ENCODE measurements at places on chromosomes 3 and 15. TPM values are rescaled to one million over a fixed set of nuclear protein-coding genes. Genes with fewer than 3 reads are reported as not detected.

GRCh38 chr3:186298876-186299275 lies 63.2 kb downstream of the DGKG start:
- ATAC-seq, result peak; percentile 53

- no peak for ATAC-seq
Measured at GRCh38 chr3:12648384-12648959, 15.4 kb downstream of the RAF1 start.

- ATAC-seq, result no peak
Measured at GRCh38 chr15:70608144-70608543, 155.2 kb downstream of the UACA start.

DNA sequence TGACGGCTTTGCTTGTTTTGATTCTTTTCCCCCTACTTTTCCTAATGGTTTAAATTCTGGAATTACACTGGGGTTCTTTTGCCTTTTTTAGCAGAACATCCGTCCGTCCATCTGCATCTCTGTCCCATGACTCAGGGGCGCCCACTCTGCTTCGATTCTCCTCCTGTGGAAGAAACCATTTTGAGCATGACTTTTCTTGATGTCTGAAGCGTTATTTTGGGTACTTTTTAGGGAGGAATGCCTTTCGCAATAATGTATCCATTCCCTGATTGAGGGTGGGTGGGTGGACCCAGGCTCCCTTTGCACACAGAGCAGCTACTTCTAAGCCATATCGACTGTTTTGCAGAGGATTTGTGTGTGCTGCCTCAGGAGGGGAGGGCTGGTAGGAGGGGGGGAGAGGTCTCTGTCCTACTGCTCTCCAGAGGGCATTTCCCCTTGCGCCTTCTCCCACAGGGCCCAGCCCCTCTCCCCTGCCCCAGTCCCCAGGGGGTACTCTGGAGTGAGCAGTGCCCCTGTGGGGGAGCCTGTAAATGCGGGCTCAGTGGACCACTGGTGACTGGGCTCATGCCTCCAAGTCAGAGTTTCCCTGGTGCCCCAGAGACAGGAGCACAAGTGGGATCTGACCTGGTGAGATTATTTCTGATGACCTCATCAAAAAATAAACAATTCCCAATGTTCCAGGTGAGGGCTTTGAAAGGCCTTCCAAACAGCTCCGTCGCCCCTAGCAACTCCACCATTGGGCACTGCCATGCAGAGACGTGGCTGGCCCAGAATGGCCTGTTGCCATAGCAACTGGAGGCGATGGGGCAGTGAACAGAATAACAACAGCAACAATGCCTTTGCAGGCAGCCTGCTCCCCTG lies 19.5 kb upstream of the BSN start:
- no peak for ATAC-seq

GRCh38 chr3:5811016-5811415 lies 623.5 kb downstream of the EDEM1 start:
- ATAC-seq, result no peak

- ATAC-seq, result no peak
Measured at GRCh38 chr3:186152889-186153292, 44.0 kb upstream of the ETV5 start.

GRCh38 chr3:156016902-156017301 lies 103.5 kb upstream of the KCNAB1 start:
- peak; percentile 66 for ATAC-seq

RIOX2 gene
- 40.0 TPM for total RNA-seq

ASB14 gene
- 2.7 TPM for total RNA-seq

ITIH1 gene
- not detected for total RNA-seq

C3orf49 gene
- 0.32 TPM for total RNA-seq

LMAN1L gene
- 0.15 TPM for total RNA-seq

PLA2G4F gene
- 0.45 TPM for total RNA-seq
